ENCODE measurements at places on chromosomes 1 and 21.

DNA sequence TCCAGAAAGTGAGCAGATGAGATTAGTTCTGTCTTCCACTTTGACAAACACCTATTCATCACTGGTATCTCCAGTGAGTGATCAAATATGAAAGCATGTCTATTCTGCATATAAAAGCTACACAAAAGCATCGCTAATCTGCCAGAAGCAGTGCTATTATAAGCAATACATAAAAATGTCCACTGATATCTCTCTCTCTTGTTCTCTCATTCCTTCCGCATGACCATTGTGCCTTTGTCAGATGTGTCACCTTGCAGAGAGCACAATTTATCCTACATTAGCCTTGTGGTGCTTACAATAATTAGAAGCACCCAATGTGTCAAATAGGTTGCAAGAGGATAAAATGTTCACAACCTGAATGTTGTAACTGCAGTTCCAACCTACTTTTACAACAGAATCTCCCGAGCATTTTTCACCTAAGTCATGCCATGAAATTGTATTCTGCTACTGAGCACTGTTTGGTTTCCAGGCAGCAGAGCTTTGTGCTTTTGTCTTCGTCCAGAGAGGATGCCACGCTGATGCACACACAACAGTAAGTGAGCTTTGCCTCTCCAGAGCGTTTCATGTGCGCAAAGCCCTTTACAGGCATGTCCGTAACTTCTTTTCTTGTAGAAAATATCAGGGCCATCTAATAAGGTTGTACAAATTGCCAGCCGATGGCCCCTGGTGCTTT is 198.7 kb upstream of the PLD5 start:
- DNase-seq, result no peak

DNA sequence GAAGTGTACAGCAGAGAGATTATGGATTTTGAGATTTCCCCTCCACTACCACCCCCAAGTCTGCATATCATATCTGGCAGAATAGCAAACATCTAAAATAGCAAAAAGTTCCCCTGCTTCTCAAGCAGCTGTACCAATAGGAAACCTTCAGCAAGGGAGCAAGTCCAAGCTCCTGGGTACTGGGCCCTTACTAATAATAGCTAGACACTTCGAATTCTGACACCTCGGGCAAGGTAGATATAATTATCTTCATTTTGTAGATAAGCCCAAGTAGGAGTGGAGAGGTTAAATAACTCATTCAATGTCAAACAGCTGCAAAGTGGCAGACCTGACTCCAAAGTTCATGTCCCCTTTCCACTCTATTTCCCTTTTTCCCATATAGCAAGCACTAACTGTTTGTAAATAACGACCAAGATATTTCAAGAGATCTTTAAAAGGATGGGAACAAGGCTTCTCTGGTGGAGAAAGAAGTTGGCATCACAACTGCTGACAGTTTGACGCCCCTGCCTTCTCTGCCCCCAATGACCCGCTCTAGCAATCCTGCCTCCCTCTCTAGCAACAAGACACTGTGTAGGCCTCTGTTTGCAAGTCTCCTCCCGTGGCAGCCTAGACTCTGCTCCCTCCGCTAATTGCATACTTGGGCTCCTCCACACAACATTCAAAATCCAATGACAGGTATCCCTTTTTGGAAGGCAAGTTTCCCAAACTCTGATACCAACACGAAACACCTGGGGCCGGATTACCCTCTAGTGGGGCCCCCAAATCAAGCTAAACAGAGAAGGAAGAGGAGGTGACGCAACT is 18.7 kb upstream of the ADAR start:
- DNase-seq, result no peak

- no peak for DNase-seq
Observed at GRCh38 chr1:11485191-11485590, 6.2 kb downstream of the DISP3 start.

GRCh38 chr1:151606857-151607256 is 5.0 kb upstream of the SNX27 start:
- no peak for DNase-seq

GRCh38 chr1:171460018-171460620 is 25.2 kb upstream of the PRRC2C start:
- no peak for DNase-seq

DNA sequence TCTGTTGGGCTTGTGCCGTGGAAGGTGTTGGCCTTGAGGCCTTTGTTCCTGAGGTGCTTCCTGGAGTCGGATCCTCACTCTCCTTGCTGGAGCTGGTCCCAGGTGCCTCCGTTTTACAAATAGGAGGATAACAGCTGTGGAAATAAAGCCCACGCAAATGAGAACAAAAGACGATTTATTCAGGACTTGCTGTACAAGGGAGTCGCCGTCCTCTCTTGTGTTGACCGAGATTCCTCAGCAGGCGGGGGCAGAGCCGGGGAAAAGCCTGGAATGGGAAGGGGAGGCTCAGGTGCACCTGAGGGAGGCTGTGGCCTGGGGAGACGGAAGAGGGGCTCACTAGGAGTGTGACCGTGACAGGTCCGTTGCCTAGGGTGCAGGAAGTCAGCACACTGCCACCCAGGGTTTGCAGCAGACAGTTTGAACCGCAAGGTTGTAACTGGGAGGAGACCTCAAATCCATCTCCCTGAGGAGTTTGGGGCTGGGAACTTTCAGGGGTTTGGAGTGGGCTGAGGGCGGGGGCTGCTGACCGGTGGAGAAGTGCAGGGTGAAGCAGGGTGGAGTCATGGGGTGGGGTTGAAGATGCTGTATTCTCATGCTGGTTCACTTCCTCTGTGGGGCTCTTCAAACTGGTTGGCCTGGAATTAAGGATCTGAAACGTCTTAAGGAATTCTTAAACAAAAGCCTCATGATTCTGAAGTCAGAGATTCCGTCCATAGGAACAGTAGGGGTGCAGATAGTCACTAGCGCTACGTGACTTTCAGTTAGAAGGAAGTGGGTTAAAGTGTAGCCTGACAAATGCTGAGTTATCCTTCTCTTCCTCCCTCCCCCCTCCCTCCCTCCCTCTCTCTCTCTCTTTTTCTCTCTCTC is 2.6 kb upstream of the CSTB start:
- DNase-seq, result no peak

DNA sequence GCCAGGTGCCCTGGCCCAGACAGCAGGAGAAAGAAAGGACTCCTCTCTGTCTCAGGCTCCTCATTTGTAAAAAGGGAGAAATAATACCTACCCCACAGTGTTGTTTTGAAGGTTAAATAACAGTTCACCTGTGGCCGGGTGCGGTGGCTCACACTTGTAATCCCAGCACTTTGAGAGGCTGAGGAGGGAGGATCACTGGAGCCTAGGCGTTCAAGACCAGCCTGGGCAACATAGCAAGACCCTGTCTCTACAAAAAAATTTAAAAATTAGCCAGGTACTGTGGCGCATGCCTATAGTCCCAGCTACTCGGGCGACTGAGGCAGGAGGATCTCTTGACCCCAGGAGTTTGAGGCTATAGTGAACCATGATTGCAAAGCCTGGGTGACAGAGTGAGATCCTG is 2.5 kb upstream of the TMEM200B start:
- no peak for DNase-seq

DNA sequence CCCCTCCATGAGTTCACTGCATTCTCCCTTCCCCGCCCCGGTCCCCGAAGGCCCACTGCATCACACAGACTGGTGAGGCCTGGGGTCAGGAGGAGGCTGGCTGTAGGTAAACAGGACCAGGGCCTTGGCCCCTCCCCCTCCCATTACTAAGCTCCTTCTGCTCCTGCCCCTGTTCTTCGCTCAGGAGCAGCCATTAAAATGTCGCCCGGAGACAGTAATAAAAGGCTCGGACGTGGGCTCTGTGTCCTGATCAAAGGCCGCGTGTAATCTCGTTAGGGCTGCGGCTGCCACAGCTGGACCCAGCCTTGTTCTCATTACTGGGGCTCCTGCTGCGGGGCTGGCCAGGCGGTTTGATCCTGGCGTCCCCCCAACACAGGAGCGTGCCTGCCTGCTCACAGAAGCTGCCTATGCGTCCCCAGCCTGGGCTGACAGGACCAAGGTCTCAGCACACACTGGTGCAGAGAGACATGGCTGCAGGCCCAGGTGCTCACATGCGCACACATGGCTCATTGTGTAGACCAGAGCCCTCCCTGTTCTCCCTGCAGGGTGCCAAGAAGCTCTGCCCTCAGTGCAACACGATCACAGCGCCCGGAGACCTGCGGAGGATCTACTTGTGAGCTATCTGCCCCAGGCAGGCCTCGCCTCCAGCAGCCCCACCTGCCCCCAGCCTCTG is 24.0 kb downstream of the TMEM53 start:
- DNase-seq, result no peak

- no peak for DNase-seq
Observed at GRCh38 chr1:155192346-155193274, 15.1 kb downstream of the THBS3 start.

GRCh38 chr1:62436039-62436465 is 797 bp upstream of the USP1 start:
- DNase-seq, result no peak

- no peak for DNase-seq
Observed at GRCh38 chr1:22670352-22670975, 17.4 kb downstream of the C1QB start.

Data from GM10248 (cell line).